ENCODE measurements at places on chromosomes 1 and 21.

GRCh38 chr21:28799926-28800325 is 192.8 kb downstream of the LTN1 start:
- no peak for DNase-seq

GRCh38 chr21:15743593-15743992 is 13.8 kb downstream of the USP25 start:
- no peak for DNase-seq

DNA sequence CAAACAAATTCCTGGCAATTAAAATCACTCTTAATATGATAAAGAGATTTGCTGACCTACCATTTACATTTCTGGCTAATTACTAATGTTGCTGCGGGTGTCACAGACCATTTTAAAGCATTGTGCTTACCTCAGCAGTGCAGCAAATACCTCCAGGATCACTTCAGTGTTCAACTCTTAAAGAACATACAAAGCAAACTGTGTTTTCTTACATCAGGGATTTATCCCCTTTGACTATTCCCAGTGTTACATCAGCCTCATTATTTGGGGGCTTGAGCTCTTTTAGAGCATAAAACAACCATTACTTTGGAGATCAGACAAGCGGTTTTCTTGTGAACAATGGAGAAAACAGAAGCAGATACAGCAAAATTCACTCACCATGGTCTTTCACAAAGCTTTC is 185.4 kb downstream of the LYPLAL1 start:
- no peak for DNase-seq

- DNase-seq, result no peak
Observed at GRCh38 chr1:56081736-56082135, 497.6 kb downstream of the PLPP3 start.

DNA sequence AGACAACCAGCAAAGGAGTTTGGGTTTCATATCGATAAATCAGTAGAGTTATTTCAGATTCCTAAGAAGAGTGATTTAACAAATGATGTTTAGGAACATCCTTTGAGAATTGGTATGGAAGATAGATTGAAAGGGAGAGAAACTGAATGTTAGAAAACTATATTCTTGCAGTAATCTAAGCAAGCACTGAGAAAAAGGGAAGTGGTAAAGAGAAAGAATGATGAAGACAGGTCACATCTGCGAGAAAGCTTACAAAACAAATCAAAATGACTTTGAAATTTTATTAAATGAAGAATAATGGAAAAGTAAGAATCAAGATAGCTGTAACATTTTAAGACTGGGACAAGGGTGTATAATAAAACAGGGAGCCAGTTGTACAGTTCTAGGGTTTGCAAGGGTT is 177.0 kb downstream of the HS2ST1 start:
- no peak for DNase-seq

DNA sequence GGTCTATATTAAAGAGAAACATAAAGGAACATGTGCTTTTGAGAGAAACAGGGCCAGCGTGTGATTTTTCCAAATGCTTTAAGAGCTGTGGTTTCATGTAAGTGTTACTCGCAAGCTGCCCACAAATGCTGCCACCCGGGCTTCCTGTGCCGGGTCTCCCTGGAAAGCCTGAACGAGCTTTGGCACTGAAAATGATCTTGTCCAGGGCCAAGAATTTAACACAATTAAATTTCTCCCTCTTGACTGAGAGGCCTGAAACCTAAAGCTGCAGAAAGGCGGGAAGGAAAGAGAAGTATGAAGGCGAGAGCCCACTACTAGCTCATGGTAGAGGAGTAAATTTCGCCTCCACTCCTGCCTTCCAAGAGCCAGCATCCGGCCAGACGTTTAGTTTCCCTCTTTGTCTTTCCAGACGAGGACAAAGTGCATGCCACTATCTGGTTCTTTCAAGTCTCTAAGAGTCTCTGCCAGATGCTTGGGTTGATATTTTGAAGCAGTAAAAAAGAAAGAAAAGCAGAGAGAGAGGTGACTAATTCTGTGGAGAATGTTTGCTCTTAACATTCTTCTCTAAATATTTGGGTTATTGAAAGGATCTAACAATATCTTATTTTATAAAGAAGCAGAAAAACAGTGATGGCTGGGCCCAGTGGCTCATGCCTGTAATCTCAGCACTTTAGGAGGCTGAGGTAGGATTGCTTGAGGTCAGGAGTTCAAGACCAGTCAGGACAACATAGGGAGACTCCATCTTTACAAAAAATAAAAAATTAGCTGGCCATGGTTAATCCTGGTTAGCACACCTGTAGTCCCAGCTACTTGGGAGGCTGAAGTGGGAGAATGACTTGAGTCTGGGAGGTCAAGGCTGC is 100.0 kb upstream of the HNRNPU start:
- no peak for DNase-seq

DNA sequence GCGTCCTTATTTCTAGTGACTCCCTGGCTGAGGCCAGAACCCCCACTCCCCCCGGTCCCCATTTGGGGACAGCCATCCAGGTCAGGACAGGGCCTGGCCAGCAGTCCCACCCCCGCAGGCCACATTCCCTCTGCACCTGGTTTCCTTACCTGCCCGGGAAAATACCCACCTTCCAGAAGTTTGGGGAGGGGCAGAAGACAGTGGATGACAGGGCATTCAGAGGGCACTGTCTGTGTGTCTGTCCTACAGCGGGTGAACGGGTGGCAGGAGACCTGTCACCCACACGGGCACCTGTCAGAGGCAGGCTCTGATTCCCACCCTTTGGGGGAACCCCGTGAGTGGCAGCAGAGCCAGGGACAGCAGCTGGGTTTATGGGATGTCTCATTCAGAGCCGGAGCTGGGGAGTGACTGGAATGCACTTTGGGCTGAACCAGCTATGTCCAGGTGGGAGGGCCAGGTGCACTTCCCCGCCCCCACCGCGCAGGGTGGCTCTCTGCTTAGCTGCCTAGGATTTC is 2.0 kb downstream of the ARHGEF16 start:
- no peak for DNase-seq

- DNase-seq, result no peak
Observed at GRCh38 chr1:236858165-236858564, 63.1 kb downstream of the MTR start.

GRCh38 chr1:21541835-21542234 is 32.6 kb downstream of the ALPL start:
- no peak for DNase-seq

DNA sequence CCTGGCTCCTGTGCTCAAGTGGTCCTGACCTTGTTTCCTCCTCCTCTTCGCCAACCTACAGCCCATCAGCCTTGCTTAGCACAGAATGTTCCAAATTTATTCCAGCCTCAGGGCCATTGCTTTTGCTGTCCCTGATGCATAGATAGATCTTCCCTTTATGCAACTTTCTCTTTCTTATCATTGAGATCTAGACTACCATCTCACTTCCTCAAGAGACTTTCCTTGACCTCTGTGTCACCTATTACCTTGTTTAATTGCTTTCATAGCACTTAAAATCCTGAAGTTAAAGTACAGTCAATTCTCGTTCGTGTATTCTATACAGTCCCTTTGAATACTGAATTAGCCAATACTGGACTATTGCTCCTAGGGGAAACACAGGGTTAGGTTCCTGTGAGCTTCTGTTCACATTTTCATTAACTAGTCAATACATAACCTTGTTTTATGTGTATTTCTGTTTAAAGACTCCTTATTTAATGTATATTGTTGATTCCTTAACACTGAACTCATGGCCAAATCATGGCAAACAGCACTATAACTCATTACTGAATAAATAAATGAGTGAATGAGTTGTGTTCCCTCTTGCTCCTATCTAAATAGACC is 26.2 kb upstream of the MCOLN3 start:
- no peak for DNase-seq

DNA sequence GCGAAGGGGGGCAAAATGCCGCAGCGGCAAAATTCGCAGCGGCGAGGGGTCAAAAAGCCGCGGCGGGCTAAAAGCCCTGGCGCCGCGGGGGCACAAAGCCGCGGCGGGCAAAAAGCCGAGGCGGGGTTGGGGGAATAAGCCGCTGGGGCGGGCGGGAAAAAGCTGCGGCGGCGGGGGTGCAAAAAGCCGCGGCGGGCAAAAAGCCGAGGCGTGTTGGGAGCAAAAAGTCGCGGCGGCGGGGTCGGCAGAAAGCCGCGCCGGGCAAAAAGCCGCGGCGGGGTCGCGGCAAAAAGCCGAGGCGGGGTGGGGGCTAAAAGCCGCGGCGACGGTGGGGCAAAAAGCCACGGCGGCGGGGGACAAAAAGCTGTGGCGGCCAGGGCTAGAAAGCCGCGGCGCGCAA is 3902.5 kb downstream of the SRGAP2C start:
- no peak for DNase-seq

DNA sequence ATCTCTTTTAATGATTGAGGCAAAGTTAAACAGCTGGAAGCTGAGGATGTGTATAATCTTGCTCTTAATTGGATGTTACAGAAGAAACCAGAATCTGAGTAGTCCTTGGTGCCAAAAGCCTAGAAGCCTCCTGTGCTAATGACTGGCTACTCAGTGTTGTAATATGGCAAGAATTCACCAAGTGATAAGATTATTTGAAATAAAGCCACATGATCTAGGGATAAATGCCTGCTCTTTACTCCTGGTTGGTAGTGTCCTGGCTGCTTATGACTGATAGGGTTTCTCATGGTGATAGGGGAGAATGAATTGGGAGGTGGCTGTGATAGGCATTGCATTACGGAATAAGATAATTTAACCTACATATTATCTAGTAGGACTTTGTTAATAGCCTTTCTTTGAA is 13.6 kb upstream of the MAB21L3 start:
- DNase-seq, result no peak

DNA sequence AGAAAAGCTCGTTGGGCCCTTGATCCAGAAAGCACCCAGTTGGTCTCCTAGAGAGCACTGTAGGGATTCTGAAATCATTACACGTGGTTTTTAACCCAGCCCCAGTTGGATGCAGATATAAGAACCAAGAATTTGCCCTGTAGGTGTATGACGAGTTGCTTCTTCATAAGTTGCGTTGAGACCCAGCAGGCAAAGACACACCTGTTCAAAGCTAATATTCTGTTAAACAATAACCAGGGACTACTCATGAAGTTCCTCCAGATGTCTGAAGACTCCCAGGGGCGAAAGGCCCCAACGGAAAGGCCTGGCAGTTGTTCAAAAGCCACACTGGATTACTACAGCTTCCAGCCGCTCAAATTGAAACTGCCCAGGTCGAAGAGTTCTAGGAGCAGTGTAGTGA is 88.6 kb upstream of the HNRNPU start:
- no peak for DNase-seq

GRCh38 chr1:221765527-221765926 is 23.6 kb upstream of the DUSP10 start:
- no peak for DNase-seq

DNA sequence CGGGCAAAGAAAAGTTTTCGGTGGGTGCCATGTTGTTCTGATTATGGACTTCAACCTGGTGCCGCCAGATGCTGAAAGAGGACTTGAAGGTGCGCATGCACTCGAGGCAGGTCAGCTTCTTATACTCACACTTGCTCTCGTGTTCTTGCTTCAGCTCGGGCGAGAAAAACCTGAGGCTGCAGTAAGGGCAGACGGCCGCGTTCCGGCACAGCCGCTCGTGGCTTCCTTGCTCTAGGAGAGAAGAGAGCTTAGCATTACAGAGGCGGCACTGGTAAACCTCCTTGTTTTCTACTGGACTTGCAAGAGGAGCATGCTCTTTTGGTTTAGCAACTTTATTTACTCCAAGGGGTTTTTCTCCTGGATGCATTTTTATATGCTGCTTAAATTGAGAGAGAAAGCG is 18.5 kb downstream of the ZBTB21 start:
- DNase-seq, result no peak

DNA sequence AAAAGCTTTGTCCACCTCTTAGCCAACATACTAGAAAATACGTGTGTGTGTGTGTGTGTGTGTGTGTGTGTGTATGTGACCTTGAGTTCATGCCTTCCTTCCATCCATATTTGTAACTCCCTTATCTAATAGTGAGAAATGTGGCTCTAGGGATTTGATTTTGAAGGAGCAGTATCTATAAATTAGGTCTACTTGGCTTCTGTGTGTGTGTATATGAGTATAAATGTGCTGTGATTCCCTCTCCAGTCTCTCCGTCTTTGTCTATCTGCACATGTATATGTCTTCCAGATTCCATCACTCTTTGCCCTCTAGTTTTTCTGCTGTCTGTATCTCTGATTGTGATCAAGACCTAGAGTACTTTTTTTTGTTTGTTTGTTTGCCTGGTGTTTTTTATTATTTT is 11.9 kb upstream of the NBL1 start:
- no peak for DNase-seq

GRCh38 chr1:233086961-233087881 is 136.8 kb downstream of the NTPCR start:
- DNase-seq, result no peak

DNA sequence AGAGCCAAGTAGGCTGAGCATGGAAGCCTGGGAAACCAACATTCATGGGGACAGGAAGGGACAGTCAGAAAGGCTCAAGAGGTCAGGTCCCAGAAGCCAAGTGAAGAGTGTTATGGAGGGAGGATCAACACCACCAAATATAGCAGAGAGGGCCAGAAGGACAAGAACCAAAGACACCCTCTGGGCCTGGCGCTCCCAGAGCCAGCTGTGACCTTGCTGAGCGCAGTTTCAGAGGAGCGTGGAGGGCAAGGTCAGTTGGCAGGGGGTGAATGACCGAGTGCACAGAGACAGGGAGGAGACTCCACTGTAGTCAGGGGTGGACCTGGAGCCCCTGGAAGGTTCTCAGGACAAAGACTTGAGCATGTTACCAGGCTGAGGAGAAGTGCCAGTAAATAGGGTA is 4.4 kb upstream of the ASCL5 start:
- DNase-seq, result no peak

DNA sequence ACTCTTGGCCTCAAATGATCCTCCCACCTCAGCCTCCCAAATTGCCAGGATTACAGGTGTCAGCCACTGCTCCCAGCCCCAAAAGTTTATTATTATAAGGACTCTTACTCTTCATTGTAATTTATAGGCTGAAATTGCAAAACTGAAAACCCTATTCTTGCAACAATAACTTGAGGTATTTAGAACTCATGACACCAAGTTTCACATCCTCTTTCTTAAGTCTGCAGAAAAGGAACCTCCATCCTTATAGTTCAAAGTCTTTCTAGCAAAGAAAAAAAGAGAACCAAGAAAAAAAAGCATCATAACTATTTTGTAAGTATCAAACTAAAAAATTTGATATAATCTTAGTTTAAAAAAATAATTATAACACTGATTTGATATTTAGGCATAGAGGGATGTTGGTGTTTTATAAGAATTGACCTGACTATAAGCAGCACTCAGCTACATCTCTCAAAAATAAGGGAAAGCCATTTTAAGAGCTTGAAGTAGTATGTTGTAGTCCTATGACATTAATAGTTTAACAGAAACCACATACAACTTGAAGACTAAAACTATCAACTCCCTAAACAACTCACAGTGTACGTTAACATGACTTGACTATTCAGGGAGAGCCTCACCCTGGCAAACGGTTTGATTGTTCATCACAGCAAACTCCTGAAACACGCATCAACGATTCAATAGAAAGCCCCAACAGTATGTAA is 122.4 kb downstream of the AKT3 start:
- no peak for DNase-seq

GRCh38 chr1:32249831-32250525 is 1.1 kb upstream of the LCK start:
- DNase-seq, result no peak

DNA sequence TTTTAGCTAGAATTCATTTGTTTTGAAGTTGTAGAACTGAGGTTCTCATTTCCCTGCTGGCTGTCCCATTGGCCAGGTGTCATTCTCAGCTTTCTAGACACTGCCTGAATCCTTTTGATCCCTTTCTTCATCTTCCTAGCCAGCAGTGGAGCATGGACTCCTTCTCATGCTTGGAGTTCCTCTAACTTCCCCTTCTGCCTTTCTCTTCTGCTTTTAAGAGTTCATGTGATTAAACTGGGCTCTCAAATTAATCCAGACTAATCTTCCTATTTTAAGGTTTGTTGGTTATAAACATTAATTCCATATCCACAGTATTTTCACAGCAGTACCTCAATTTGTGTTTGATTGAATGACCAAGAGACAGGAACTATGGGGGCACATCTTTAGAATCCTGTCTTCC is 52.3 kb downstream of the ADAMTS5 start:
- DNase-seq, result no peak

Data from stimulated activated CD8-positive, alpha-beta memory T cell treated with anti-CD3 and anti-CD28 coated beads, Interleukin-4, amount 100 ng/mL, for 1 hour (primary cell).